Activated CD4-positive, alpha-beta T cell treated with anti-CD3 and anti-CD28 coated beads, Interleukin-2, Interleukin-6, amounts not matched to agents 100 ng/mL and 50 ng/mL, durations not matched to agents 16 hours and 8 hours (primary cell): ENCODE measurements at places on chromosomes 5 and 9.

DNA sequence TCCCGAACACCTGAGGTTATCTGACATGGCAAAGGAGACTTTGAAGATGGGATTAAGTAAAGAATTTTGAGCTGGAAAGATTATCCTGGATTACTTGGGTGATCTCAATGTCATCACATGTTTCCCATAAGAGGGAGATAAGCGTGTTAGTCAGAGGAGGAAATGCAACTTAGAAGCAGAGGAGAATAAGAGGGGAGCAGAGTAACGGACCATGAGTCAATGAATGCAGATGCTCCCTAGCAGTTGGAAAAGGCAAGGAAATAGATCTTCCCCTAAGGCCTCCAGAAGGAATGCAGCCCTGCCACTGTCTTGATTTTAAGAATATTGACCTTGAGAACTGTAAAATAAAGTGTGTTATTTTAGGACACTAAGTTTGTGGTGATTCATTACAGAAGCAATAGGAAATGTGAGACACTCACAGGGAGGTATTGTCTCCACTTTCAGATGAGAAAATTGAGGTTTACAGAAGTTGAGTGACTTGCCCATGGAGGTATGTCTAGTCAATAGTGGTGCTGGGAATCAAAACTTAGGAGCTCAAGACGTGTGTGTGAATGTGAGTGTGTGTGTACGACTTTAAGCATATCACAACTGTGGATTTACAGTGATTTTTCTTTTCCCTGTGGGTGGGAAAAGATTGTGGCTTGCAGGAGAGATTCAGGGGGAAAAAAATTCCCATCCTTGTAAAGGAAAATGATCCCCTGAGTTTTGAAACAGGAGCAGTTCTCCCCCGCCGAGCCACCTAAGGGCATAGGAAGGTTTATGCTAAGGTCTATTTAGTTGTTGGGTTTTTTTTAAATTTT, 125.3 kb downstream of the TRIM32 start:
- DNase-seq, result no peak

DNA sequence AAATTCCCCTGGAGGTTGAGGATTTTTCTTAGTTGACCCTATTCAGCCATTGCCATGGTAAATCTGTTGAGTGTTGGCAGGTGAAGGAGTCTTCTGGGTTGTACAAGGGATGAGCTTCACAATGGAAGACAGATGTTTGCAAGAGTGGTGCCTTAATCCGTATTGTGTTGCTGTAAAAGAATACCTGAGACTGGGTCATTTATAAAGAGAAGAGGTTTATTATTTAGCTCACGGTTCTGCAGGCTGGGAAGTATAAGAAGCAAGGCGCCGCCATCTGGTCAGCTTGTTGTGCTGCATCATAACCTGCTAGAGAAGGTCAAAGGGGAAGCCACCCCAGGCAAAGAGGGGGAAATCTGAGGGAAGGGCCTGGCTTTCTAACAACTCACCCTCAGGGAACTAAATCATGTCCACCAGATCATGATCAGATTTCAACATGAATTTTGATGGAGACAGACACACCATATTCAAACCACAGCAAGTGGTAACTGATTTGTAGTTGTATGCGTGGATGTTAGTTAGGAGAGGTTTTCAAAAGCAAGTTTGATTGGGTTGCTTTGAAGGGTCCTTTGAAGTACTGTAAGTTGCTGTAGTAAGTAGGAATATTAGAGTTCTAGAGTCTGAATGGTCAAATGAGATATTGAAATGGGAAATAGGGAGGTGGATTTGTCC, 2.5 kb downstream of the TNPO1 start:
- peak; percentile 65 for DNase-seq

DNA sequence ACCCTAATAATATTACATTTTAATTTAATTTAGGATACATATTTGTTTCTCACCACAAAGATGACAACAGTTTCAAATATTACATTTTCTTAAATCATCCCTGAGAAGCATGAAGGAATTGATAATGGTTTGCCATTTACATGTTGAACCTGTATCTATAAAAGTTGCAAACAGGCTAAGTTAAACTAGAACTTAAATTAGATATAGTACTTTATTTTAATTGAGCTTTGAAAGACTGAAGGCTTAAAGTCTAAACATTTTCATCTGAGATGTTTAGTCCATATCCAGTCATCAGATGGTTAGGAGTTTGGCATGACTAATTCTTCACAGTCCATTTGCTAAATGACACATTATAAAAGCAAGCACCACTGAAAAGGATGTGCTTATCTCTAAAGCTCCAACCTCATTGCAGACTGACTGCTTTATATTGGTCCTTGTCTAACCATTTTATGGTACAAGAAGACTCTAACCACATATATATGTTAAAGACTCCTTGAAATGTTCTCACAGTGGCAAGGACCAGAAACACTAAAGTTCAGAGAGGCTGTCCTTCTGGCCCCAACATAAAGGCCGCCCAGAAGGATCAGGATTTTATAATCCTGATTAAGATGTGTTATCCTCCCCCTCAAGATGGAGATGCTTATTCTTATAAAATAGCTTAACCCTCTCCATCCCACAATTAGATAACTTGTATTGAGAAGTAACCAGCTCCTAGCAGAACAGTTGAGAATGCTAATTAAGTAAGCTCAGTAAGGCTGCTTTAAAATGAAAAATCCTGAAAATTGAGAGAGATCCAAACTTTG, 25.8 kb downstream of the WNT8A start:
- DNase-seq, result no peak

DNA sequence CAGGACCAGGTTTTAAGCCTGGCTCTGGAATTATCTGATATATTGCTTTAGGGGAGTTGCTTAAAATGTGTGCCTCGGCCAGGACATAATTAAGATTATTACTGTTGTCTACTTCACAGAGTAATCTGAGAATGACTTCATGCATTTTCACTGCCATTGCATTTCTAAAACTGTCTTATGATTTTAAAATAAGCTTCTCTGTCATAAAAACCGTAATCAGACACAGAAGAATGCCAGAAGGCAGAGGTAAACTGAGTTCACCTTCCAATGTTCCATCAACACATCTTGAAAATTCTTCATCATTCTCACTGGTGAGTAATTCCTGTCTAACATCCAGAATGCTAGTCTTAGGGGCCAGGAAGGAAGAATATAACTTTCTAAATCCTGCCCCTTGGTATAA, 47.1 kb downstream of the ISOC1 start:
- DNase-seq, result no peak

DNA sequence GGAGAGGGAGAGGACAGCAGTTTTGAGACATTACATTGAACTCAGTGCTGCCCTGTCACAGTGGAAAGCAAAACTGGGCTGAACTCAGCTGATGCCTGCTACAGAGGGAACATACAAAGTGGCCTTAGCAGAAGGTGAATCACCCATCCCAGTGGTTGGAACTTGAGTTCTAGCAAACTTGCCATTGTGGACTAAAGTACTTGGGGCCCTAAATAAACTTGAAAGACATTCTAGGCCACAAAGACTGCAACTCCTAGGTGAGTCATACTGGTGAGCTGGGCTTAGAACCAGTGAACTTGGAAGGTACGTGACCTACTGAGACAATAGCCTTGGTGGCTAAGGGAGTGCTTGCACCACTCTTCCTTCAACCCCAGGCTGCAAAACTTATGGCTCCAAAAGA, 155.7 kb upstream of the RIOK2 start:
- no peak for DNase-seq

- peak; percentile 91 for DNase-seq
These were observed 15.8 kb upstream of the RAPGEF1 start for GRCh38 chr9:131755541-131756198.

- DNase-seq, result no peak
These were observed 18.3 kb upstream of the ANKHD1 start for GRCh38 chr5:140383300-140383699.

- no peak for DNase-seq
These were observed 6.5 kb upstream of the BTNL3 start for GRCh38 chr5:180982008-180982741.

DNA sequence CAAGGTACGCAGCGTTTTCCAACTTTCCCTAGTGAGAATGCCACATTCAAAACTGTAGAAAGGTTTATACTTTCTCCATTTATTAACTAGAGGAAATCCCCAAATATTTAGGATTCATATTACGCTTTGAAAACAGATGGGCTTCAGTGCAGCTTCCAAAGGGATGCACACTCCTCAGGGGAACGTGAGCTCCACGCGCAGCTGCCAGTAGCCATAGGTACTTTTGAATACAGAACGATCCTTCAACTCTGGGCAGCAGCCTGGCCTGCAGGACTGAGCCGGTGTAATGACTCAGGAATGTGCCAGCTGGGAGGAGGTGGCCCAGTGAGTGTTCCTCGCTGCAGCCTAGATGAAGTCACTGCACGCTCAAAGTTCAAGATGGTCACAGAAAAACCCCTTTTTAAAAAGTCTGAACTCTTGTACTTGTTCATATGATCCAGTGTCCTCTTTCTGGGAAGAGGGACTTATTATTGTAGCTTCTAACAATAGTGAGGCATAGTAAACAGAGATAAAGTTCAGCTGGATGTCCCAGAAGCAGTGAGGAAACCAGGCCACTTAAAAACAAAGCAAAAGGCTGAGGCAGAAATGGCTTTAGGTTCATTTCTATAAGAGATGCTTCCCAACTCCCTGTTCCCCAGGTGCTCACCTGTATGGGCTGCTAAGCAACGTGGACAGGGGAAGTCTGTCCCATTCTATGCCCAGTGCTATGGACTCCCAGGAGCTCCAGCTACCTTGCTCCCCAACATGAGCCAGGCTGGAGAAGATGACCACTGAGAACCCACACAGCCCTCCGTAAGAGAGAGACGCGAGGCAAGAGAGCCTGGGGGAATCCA, 130.0 kb downstream of the LHFPL2 start:
- DNase-seq, result no peak

- DNase-seq, result no peak
These were observed 11.1 kb downstream of the PRELID2 start for GRCh38 chr5:145824040-145824439.

DNA sequence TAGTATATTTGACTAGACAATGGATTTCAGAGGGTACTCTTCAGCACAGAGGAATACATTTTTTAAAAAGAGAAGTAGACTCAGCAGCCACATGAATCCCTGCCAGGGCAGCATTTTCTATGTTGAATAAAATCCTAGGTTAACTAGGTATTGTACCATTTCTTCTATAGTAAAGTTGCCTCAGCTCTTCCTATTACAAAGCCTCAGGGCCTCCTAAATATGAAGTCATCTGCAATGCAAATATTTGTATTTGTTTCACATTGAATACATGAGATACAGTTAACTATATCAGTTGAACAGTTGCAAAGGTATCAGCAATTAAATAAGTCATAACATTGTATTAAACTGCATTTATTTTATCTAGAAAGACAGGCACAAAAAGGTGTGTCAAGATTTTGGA, 59.5 kb downstream of the NUDT12 start:
- DNase-seq, result no peak

- DNase-seq, result no peak
These were observed 157.1 kb upstream of the COL5A1 start for GRCh38 chr9:134484479-134484878.

- DNase-seq, result peak; percentile 79
These were observed 12.9 kb downstream of the ITGA1 start for GRCh38 chr5:52800394-52801213.

GRCh38 chr5:72463449-72464052, 43.7 kb downstream of the ZNF366 start:
- no peak for DNase-seq

DNA sequence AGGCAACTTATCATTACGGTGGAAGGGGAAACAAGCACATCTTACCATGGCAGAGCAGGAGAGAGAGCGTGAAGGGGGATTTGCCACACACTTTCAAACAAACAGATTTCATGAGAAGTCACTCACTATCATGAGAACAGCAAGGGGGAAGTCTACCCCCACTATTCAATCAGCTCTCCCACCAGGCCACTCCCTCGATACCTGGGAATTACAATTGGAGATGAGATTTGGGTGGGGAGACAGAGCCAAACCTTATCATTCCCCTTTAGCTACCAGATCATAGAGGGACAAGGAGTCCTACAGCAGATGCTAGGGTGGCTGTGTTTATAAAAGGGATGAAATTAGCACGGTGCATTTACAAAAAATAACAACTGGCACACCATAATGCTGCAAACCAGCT, 2149.4 kb upstream of the ACO1 start:
- no peak for DNase-seq

- DNase-seq, result no peak
These were observed 172.6 kb downstream of the SH3GL2 start for GRCh38 chr9:17751486-17751885.

GRCh38 chr9:95266649-95267048, 50.9 kb downstream of the FANCC start:
- DNase-seq, result peak; percentile 21

DNA sequence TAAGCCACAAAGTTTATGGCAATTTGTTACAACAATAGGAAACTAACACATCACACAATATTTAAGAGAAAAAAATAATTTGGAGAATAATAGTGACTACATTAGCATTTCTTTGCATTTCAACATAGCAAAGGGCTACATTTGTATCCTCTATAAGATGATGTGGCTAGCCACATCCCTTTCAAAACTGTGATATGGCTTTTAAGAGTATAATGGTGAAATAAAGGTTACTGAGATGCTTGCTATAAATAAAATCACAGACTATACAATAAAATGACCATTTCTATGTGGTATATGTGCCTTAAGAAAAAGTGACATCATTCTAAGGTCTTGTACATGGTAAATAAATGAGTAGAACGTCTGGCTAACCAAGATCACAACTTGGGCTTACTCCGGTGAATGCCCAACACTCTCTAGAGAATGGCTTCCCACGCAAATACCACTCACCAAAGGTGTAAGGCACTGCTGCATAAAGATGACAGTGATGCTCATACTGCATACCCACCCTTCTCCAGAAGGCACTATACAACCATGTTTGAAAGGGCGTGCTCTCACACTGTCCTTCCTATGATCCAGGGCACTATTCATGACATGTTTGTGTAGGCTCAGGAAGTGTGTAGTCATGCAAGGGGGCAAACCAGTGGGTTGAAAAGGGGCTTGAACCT, 286.5 kb downstream of the MLLT3 start:
- no peak for DNase-seq

- DNase-seq, result no peak
These were observed 2.2 kb downstream of the TMED7 start for GRCh38 chr5:115623658-115624057.

GRCh38 chr5:133906303-133906702, 62.1 kb downstream of the C5orf15 start:
- no peak for DNase-seq

- DNase-seq, result no peak
These were observed 9.9 kb downstream of the ZFAND5 start for GRCh38 chr9:72355153-72355552.

- DNase-seq, result no peak
These were observed 664.2 kb upstream of the ZNF608 start for GRCh38 chr5:125410537-125411070.

DNA sequence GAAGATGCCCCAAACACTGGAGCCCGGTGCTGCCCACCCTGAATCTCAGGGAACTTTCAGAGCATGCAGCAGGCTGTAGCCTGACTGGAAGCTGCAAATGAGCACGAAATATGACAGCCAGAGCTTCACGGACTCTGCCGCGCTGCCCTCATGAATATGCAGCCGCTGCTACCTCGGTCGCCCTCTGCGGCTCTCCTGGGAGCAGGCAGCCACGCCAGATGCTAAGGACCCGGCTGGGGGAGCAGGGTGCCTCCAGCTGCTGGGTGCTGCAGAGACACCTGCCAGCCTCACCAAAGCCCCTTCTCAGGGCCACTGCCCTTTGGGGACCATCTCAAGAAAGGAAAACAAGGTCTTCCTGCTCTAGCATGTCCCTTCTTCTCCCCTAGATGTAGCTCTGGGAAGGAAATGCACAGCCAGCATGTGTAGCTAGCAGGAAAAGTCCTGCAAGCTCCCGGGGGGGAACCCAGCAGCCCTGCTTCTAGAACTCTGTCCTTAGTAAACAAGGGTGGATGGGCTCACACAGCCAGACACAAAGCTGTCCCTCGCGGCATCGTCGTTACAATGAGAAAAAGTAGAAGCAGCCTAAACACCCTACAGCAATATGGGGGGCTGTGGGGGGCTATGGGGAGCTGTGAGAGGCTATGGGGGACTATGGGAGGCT, 56.8 kb upstream of the OLFM1 start:
- DNase-seq, result no peak
